NCI-H1436 treated with DMSO at 0.1 percent for 48 hours (cell line): ENCODE measurements at places on chromosomes 6 and 20.

DNA sequence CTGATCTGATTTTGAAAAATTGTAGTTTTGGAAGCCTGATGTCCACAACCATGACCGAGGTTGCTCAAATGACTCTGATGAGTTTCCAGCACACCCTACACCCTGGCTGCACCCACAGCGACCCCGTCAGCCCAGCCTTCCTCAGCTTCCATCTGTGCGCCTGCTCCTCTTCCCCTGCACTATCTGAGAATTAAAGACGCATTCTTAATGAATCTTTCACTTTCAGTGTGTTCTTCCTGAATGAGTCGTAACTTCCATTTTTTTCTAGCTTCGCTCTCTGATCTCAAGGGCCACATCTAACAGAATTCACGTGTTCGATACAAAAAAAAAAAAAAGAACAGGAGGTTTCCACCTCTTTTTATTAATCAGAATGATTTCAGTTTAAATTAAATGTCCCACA, 21.3 kb upstream of the RREB1 start:
- DNase-seq, result no peak

- DNase-seq, result no peak
These were observed 40.3 kb downstream of the PLCG1 start for GRCh38 chr20:41177636-41178035.

DNA sequence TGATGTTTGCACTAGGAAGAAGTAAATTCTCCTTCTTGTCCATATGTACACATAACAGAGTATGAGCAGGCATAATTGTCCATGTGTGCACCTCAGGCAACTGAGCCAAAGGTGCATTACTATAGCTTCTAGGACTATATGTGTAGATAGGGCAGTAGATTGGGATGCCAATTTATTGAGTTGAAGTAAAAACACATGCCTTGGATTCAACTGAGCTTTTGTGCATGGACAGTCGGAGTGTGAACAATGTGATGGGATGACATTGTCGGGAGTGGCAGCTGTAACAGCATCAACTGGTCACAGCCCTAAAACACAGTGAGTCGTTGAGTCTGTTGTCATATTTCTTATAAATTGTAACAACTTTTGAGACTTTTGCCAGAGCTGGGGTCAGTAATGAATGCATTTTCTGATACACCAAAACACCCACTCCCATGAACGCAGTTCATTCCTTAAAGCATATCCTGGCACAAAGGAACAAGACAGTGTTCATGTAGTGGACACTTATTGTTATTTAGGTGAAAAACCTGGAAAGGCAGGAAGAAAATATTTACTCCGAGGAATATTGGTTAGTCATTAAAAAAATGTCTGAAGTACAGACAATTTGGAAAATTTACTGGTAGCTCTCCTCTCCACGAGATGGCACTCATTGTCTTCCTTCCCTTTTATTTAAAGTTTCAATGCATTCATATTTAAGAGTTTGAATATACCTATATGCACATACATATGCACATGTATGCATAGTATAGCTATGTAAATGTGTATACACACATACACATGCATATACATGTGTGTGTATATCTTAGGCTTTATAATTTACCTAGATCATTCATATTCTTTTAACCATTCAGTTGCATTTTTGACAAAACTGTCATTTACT, 302.0 kb upstream of the STXBP5 start:
- no peak for DNase-seq

DNA sequence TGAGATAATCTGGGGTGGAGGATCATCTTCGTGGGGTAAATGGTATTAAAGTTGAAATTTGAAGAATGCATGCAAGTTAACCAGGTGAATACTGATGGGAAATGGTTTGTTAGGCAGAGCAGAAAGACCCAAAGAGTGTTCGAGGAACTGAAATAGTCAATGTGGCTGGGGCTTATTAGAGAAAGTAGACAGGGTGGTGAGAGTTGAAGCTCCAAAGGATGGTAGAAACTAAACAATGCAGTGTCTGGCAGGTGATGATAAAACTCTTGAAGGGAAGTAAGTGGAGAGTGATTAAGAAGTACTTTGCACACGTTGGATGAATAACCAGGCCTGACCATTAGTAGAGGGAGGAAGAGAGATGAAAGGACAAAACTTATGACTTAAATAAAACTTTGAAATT, 39.8 kb upstream of the CENPW start:
- no peak for DNase-seq

- no peak for DNase-seq
These were observed 951.1 kb upstream of the ADGRB3 start for GRCh38 chr6:67683960-67684359.

DNA sequence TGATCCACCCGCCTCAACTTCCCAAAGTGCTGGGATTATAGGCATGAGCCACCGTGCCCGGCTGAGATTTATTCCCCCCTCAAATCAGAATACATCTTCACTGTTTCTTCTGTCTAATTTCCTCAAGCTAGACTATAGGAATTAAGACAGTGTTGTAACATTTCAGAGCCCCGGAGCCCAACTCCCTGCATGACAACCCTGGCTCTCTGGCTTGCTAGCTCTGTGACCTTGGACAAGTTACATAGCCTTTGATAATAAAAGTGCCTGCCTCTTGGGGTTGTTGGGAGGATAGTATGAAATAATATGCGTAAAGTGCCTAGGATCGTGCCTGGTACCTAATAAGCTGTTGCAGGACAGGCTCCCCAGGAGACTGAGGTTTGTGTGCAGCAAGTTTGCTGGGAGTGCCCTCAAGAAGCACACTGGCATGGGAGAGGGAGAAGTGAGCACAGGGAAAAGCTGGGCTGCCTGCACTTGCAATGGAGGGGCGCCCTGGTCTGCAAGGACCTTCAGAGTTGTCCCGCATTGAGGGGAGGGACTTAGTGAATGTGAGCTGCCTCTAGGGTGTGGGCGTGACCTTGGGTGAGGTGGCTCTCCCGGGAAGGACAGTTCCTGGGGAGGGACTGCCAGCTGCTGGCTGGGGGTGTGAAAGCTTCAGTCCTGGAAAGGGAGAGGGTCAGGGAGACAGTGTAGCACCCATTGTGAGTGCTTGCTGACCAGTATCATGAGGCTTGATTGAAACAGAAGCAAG, 43.4 kb downstream of the TAF8 start:
- DNase-seq, result no peak

DNA sequence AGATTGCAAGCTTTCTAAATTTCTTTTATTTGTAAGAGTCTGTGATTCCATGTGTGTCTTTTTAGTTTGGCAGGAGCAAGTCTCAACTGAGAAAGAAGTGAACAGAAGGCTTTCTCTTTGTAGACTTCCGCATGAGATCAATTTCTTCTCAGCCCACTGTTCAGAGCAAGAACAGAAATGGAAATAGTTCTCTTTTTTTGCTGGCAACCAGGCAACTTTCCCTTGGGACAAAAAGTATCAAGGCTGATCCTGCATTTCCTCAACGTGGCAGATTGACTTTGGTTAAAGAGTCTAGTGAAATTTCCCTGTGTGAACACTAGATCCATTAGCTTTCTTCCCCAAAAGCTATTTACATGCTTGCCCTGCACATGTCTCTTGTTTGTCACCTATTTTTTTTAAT, 46.8 kb upstream of the JAG1 start:
- DNase-seq, result no peak

GRCh38 chr6:3966426-3966825, 112.5 kb downstream of the FAM217A start:
- no peak for DNase-seq

DNA sequence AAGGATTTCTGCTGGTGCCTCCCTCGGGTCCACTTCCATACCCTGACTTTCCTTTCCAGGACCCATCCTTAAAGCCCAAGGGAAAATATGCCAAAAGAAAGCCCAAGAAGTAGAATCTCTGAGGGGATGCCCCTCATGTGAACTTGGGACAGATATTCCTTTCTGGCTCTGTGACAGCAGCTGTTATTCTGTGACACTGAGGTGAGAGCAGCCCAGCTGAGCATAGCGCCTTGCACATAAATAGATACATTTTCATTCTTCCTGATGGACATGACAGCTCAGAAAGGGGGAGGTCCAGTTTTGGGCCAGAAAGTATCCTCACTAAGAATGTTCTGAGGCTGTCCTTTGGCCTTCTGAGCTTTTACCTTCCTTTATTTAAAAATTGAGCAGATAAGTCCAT, 353.2 kb downstream of the SAMD5 start:
- DNase-seq, result no peak

- DNase-seq, result no peak
These were observed at the start of gene TMEM74B for GRCh38 chr20:1184638-1185315. Gene TMEM74B, minus strand, starts transcription at chr20:1184981. Its CDS starts 1,180 bp downstream, at chr20:1183801.

DNA sequence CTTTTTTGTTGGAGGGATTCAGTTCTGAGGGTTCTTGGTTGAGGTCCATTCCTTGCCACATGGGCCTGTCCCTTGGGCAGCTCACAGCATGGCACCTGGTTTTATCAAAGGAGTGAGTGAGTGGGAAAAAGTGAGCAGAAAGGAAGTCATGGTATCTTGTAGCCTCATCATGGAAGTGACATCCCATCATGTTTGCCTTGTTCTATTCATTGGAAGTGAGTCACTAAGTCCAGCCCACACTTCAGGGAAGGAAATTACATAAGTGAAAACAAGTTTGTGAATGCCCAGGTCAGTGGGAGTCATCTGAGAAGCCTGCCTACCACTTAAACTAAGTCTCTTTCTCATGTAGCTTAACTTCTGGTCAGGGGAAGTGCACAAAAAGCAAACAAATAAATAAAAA, 32.8 kb upstream of the ZNFX1 start:
- no peak for DNase-seq

GRCh38 chr6:56851074-56851473, 103.8 kb upstream of the BEND6 start:
- no peak for DNase-seq
